ENCODE measurements at places on chromosomes 6 and 20.

GRCh38 chr20:22438926-22439325 lies 145.4 kb downstream of the FOXA2 start:
- DNase-seq: no peak

- no peak for DNase-seq
Observed at GRCh38 chr6:109221543-109222195, 126.4 kb downstream of the CEP57L1 start.

DNA sequence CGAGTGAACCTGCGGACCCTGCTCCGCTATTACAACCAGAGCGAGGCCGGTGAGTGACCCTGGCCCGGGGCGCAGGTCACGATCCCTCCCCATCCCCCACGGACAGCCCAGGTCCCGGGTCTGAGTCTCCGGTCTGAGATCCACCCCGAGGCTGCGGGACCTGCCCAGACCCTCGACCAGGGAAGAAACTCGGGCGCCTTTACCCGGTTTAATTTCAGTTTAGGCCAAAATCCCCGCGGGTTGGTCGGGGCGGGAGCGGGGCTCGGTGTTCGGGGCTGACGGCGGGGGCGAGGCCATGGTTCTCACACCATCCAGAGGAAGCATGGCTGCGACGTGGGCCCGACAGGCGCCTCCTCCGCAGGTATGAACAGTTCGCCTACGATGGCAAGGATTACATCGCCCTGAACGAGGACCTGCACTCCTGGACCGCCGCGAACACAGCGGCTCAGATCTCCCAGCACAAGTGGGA lies 46.9 kb upstream of the TRIM26 start:
- DNase-seq: no peak

DNA sequence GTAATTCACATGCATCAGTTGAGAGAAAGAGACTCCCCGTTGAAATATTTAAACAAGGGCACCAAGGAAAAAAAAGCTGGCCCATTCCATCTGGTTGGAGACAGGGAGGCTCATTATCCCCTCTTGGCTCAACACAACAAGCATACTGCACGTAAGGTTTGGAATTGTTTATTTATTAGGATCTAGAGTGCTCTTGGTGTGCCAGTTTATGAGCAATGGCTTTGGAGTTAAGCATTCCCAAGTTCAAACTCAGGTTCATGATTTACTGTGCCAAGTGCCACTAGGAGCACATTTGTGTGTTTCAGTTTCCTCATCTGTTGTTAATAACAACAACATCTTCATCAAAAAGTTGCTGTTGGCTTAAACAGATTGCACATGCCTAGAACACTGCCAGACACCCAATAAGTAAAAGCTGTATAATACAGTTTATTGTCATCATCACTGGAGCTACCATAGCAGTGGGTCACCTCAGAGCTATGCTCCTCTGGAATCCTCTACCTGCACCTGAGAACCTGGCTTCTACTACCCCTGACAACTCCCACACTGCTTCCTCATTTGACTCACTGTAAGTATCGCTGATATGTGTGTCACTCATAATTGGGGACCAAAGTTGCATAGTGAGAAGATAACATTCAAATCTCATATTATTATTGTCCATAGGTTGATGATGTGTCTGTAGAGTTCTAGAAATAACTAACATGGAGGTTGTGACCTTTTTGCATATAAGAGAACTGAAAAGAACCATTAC lies 5.4 kb downstream of the SLC17A3 start:
- DNase-seq: no peak

GRCh38 chr20:63966944-63967322 lies 2.8 kb downstream of the ZNF512B start:
- no peak for DNase-seq

DNA sequence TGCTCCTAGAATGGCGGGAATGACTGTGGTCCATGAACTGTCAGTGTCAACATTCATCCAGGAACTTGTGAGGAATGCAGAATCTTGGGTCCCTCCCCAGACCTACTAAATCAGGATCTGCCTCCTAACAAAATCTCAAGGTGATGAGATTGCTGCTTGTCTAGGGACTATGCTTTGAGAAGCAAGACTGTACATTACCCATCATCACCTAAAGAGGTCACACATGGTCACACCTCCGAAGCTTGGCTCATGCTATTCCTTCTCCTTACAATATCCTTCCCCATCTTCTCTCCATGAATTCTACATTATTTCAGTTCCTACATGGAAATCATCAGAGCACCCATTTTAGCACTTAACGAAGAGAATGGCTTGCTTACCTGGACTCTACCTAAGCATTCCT lies 102.3 kb upstream of the JARID2 start:
- no peak for DNase-seq

DNA sequence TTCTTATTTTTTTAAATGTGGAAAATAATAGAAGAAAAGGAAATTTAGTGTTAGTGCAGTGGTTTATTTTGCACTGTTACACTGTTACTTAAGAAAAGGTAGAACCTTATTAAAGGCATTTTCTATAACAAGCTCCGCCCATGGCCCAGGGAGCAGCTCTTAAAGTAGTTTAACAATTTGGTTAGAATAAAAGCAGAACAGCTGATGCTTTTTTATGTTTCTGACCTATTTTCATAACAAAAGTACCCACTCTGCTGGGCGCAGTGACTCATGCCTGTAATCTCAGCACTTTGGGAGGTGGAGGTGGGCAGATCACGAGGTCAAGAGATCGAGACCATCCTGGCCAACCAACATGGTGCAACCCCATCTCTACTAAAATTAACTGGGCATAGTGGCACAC lies 32.6 kb downstream of the DSTN start:
- DNase-seq: no peak

- no peak for DNase-seq
Observed at GRCh38 chr20:57667924-57668782, 41.7 kb downstream of the PMEPA1 start.

- no peak for DNase-seq
Observed at GRCh38 chr6:44775121-44775520, 387.6 kb downstream of the CDC5L start.

GRCh38 chr6:170152124-170152926 lies 138.6 kb downstream of the DLL1 start:
- DNase-seq: no peak

DNA sequence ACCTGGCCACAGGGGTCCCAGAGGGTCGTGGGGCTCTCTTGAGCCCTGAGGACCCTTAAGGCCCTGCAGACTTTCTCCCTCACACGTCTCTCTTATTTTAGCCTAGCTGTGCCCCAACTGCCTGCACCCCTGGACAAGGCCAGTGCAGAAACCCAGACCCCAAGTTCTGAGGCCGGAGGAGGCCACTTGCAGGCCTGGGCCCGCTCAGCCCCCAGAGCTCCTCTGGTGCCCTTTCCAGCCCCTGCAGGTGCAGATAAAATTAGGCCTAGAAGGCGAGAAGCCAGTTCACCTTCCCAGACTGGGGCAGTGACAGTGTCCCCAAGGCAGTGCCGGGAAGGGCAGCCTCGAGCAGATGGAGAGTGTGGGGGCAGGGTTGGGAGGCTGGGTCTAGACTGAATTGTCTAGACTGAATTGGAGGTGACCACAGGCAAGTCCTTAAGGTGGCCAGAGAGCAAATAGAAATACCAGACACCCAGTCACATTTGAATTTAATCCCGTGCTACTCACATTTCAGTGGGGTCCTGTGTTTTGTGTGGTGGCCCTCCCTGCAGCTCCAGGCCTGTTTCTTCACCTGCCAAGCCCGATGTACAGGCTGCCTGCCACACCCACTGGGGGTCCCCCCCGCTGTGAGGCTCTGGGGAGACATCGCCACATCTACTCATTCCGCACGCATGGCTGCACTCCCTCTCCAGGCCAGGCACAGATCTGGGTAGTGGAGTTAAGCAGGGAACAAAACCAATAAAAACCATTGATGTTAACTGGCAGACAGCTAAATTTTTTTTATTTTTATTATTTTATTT lies 8.6 kb upstream of the IP6K3 start:
- DNase-seq: no peak

DNA sequence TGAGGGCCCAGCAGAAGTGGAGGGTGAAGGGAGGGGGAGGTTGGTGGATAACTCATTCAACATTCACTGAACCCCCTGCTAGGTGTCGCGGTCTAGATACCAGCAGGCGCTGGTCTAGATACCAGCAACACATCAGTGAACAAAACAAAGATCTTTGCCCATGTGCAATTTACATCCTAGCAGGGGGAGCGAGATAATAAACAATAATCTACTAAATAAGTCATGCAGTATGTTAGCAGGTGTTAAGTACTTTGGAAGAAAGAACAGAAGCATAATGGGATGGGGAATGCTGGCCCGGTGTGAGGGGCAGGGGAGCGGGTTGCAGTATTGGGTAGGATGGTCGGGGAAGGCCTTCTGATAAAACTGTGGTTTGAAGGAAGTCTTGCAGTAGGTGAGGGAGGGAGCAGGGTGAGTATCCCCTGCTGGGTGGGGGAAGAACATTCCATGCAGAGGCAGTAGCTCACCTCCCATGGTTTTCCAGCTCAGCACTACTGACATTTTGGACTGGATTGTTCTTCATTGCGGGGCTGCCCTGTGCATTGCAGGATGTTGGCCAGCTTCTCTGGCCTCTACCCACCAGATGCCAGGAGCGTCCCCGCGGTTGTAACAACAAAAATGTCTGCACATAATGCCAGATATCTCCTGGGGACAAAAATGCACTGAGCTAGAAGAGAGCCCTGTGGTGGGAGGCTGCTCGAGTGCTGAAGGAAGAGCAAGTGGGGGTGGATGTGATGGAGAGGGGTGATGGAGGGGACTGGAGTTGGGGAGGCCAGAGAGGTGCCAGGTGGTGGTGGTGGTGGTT lies 117.3 kb downstream of the TOX2 start:
- no peak for DNase-seq

- no peak for DNase-seq
Observed at GRCh38 chr6:1263039-1263849, 48.7 kb upstream of the FOXQ1 start.

- no peak for DNase-seq
Observed at GRCh38 chr6:118372413-118372812, 175.7 kb upstream of the PLN start.

DNA sequence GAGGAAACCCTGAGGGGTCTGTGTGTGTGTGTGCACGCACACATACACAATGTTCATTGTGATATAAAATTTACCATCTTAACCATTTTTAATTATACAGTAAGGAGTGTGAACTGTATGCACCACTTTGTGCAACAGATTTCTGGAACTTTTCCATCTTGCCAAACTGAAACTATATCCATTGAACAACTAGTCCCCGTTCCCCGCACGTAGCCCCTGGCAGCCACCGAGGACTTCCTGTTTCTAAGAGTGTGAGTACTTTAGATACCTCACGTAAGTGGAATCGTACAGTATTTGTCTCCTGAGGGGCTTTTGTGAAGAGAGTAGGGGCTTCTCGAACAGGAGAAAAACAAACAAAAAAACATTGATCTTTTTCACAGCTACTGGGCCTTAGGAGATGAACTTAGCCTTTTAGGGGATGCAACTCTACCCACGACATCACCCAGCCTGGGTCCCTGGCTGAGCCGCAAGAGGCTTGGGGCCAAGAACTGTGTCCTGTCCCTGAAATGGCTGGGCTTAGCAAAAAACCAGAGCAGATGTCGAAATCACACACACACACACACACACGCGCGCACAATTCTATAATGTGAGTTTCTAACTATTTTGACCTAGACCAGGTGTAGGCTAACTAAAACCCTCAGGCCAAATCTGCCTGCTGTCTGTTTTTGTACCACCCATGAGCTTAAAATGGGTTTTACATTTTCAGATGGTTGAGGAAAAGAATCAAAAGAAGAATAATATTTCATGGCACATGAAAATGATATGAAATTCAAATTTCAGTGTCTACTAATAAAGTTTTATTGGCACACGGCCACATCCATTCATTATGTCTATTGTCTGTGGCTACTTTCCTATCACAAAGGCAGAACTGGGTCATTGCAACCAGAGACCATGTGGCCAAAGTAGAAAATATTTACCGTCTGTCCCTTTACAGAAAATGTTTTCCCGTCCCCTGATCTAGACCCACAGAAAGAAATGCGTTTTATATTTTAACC lies 144.2 kb downstream of the EYA2 start:
- no peak for DNase-seq

GRCh38 chr6:134534708-134535149 lies 216.8 kb upstream of the SGK1 start:
- DNase-seq: no peak
